Right renal cortex interstitium (tissue), 3 donors: ENCODE measurements at places on chromosomes 4 and X. TPM values are rescaled to one million over a fixed set of nuclear protein-coding genes. Genes with fewer than 3 reads are reported as not detected.

The AVPR2 gene
- polyA plus RNA-seq, result 2.4 TPM

The ADH1C gene
- polyA plus RNA-seq, result 147 TPM

The CCSER1 gene
- 21.2 TPM for polyA plus RNA-seq

The LDB2 gene
- polyA plus RNA-seq, result 111 TPM

The SCML1 gene
- polyA plus RNA-seq, result 16.2 TPM

The TLR3 gene
- polyA plus RNA-seq, result 14.2 TPM

The WNK3 gene
- 5.2 TPM for polyA plus RNA-seq

The COL4A6 gene
- 15.6 TPM for polyA plus RNA-seq

The BEND2 gene
- 0.08 TPM for polyA plus RNA-seq

The SPANXC gene
- not detected for polyA plus RNA-seq

The ADRA2C gene
- 5.1 TPM for polyA plus RNA-seq

The TEX13C gene
- not detected for polyA plus RNA-seq

The REPS2 gene
- 11.7 TPM for polyA plus RNA-seq

The POLN gene
- polyA plus RNA-seq, result 3.3 TPM

The GRIPAP1 gene
- polyA plus RNA-seq, result 50.6 TPM
